ENCODE measurements at places on chromosomes 1 and 21.

- DNase-seq: no peak
Measured at GRCh38 chr1:206631085-206631509, 4.2 kb upstream of the DYRK3 start.

DNA sequence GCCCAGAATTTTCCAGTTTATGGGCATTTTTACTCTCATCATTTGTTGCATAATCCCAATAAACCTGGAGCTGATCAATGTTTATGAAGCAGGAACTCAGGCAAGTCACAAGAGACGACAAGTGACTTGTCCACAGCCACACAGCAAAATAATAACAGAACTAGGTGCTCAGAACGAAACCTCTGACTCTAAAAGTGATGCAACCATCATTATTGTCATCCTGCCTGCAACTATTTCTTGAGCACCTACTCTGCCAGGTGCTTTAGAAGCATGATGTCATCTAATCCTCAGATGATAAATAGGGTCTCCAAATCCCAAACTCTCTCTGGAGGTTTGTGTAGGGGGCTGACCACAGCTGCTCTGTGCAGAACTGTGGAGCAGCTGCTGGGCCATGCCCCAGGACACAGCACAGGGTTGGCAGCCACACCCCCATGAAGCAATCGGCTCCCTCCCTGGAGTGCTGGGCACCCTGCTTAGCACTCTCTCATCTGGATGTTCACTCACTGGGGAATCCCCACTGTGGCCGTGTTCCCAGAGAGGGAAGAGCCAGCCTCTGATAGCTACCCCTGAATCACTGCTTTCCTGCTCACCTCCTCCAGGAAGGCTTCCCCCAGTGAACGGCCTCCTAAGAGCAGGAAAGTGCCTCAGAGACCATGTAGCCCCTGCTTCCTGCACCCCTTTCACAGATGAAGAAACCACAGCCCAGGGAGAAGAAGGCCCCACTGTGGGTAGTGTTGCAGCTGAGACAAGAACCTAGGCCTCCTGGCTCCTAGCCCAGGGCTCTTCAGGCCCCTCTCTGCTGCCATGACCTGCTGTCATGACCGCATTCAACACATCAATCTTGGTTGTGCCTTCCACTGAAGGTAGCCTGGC, 2.1 kb downstream of the TTC22 start:
- DNase-seq: peak; percentile 9

- DNase-seq: no peak
Measured at GRCh38 chr1:95257758-95258157, 23.7 kb downstream of the RWDD3 start.

DNA sequence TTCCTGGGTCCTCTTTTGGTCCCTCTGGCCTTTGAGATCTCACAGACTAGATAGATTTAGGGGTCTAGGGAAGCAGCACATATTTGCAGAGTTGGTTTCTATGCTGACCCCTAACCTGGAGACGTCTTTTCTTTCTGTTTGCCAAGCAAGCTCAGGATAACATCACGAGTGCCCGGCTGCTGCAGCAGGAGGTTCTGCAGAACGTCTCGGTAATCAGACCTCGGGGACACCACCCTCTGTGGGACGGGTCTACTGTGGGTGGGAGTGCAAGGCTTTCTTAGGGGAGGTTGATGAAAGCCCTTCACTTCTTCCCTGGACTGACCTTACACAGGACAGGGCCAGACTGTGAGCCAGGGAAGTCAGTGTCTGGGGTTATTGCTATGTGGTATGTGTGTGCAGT, 2.9 kb downstream of the IL24 start:
- DNase-seq: no peak

- DNase-seq: no peak
Measured at GRCh38 chr1:201207046-201207445, 16.4 kb downstream of the IGFN1 start.

- no peak for DNase-seq
Measured at GRCh38 chr1:53551428-53551995, 92.3 kb downstream of the DMRTB1 start.

GRCh38 chr1:158163000-158163947, 17.4 kb upstream of the CD1D start:
- no peak for DNase-seq

DNA sequence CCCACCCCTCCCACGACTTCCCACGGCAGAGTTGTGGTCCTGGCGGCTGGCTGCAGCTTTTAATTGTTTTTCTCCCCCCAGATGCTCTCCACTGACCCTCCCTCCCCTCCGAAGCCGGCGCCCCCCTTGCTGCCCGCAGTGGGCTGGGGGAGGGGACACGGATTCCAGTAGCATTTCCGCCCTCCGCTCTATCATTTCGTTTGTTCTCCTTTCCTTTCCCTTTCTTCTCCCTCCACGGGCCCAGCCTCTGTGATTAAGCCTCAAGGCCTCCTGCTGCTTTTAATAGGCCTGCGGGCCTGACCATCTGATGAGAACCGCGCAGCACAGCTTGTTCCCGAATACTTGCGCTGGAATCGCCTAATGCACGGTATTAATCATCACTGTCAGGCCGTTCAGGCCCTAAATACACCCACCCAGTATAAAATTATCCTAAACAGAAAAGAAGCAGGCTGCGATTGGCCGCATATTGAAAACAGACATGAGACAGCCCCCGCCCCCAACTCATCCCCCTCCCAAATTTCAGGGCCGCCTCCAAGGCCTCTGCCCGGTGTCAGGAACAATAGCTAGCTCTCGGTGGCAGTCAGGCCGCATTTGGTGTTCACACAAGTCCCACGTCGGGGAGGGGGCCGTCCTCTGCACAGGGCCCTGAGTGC, 102.0 kb upstream of the ARHGEF16 start:
- no peak for DNase-seq

DNA sequence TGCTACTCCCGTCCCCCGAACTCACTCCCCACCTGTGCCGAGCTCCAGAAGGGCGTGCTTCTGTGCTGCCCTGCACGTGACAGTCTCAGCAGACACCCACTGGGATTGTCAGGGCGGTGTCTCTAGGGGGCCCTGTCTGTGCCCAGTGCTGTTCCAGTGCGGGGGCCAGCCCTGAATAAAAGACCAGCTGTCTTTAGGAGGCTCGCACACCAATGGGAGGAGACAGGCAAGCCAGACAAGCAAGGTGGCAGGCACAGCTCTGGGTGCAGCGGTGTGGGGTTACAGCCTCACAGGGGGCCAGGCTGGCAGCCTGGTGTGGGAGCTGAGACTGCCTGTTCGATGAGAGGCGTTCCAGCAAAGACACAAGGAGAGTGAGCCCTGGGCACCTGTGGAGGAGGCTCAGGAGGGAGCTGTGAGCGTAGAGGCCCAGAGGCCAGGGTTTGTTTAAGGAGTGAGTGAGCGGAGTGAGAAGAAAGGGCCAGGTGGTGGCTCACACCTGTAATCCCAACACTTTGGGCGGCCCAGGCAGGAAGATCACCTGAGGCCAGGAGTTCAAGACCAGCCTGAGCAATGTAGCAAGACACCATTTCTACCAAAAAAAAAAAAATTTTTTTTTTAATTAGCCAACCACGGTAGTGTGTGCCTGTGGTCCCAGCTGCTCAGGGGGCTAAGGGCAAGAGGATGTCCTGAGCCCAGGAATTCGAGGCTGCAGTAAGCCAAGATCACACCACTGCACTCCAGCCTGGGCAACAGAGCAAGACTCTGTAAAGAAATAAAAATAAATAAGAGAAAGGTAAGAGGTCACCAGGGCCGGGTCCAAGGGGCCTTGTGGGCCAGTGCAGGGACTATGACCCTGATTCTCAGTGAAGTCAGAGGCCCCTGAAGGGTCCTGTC, 48.2 kb upstream of the ARHGEF16 start:
- DNase-seq: no peak

GRCh38 chr1:174204697-174205308, 45.5 kb downstream of the RABGAP1L start:
- DNase-seq: no peak

DNA sequence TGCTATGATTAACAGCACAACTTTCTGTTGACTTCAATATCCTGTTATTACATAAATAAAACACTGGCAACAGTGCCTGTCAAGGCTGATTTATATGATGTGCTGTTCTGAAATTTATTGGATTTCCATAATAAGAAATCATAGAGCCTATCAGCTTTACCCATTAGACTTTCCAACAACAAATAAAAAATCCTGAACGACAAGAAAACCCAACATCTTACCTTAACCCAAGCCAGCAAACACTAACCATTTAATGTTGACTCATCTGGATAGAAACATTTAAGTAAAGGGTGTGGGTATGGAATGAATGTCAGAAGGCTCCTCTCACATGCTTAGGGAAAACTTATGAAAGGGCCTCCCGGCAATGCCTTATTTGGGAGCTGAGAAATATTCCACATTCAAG, 165.1 kb downstream of the SLC45A1 start:
- no peak for DNase-seq

DNA sequence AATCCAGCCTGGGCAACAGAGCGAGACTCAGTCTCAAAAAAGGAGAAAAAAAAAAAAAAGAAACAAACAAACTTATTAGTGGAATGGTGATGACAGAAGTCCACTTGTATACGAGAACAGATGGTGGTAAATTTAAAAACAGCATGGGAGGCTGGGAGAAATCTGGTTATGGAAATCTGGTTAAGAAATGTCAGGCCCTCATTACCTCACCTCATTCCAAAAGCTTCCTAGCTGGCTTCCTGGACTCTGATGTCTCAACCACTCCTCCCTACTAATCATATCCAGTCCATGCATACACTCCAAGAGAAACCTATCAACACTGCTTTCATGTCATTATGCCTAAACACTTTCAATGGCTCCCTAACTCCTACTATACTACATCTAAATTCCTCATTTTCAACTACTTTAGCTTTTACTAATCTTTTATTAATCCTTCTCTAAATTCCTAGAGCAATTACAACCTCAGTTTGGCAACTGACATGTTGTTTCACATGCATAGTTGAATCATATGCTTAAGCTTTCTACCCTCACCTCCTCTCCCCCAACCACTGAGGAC, 52.9 kb downstream of the FOXJ3 start:
- no peak for DNase-seq

DNA sequence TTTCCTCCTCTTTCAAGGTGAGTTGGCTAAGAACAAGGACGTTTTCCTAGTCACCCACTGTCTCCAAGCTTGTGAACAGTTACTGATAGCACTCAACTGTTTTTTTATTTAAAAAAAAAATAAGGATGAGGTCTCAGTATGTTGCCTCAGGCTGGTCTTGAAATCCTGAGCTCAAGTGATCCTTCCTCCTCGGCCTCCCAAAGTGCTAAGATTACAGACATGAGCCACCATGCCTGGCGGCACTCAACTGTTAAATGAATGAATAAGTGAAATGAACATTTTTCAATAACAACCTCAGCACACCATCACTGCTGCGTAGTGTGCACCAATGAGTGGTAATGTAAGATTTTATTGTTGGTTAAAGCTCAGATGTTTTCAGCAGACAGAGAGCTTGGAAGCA, 214.1 kb upstream of the NRIP1 start:
- DNase-seq: no peak

DNA sequence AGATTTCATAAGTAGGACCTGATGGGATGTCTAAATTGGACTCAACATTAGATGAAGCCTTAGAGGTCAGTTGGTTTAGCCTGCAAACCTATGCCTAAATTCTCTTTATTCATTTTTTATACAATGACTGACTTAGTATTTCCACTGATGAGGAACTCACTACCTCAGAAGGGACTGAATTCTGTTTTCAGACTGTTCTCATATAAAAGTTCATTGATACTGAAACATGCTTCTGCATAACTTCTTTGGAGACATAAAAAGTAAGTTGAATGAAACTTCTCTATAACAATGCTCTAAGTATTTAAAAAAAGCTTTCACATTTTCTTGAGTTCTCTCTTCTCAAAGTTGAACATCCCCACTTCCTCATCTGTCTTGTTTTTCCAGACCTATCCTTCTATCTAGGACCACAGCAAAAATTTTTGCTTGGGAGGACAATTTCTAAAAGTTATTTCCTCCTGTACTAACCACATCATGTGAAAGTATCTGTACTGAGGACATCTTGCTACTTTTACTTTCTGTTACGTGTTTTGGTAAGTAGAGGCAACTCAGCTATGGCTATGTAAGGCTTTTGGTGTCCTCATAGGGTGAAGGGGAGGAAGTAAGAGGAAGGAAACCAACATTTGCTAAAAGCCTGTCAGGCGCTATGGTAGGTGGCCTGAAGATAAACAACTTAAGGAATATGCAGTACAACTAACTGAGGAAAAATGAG, 64.1 kb downstream of the USP24 start:
- DNase-seq: no peak

- no peak for DNase-seq
Measured at GRCh38 chr1:18635891-18636595, 5.4 kb downstream of the PAX7 start.

- DNase-seq: no peak
Measured at GRCh38 chr1:202343652-202344349, 2.1 kb upstream of the UBE2T start.

DNA sequence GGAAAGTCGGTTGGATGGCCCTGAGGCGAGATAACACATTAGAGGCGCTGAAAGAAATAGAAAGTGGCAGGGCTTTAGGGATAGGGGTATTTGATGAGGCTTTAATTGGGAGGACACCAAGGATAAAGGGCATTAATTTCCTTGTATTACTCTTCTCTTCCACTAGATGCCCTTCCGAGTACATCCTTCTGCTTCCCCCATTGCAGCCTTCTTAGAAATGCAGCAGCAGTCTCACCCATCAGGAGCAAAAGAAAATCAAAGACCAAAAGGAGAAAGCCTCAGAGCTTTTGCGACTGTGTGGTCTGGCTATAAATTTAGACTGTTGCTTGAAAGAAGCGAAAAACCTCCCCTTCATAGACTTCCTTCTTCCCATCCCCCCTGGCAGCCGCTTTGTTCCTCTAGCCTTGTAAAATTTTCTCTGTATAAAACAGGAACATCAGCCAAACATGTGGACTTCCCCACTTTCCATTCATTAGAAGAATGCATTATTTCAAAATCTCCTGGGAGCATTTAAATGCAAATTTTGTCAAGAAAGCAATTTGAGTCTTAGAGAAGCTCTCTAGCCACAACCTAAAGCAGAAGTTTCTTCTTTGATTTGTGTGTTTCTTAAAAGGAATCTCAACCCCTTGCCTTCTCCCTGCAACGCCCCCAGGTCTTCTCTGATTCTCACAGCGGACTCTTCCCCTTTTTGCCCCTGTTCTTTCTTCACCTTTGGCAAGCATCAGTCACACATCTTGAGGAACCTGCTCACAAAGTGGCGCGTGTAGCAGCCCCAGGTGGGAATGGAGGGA, 76.6 kb downstream of the NDUFS5 start:
- DNase-seq: no peak

- no peak for DNase-seq
Measured at GRCh38 chr1:234866007-234866866, 256.3 kb upstream of the IRF2BP2 start.

GRCh38 chr1:154695985-154696384, 88.0 kb upstream of the ADAR start:
- no peak for DNase-seq

DNA sequence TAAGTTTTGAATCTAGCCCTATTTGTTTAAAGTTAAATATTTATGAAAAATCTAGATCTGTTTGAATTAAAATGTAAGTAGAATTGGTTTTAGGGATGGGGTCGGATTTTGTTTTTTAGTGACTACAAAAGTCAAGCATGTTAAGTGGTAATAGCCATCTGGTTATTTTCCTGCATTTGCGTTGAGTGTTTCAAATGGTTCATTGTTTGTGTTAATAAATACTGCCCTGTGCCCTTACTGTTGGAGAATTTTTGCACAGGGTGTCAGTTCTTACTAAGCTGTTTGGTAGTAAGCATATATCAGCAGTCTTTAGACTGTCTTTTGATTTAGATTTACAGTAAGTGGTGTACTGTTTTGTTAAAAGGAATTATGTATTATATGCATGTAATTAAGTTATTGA, 46.1 kb upstream of the TARS2 start:
- no peak for DNase-seq

- DNase-seq: peak; percentile 72
Measured at GRCh38 chr1:151059109-151060006, at the start of gene CDC42SE1. TSS of gene CDC42SE1 (minus strand) at chr1:151059622. CDS start at chr1:151055730, 3,892 bp downstream.
